ENCODE measurements at places on chromosomes 3 and 15.

DNA sequence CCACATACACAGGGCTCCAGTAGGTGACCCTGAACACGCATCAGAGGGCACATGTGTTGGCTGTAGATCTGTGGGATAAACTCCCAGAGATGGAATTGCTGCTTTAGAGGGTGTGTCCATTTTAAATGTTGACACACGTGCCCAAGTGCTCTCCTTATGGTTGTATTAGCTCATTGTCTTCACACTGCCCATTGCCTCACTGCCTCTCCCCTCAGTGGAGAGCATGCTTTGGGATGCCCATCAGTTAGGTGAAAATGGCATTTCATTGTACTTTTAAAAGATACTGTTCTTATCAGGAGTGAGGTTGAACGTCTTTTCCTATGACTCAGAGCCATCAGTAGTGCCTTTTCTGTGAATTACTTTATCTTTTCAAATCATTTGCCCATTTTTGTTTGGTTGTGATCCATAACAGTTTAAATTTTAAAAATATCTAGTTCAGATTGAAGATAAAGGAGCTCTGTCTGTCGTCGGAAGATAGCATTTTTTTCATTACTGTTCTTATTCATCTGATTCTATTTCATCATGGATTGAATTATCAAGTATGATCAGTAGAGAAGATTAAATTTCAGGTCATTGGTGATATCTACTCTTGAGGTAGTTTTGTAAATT is 120.7 kb downstream of the CHDH start:
- DNase-seq: no peak

DNA sequence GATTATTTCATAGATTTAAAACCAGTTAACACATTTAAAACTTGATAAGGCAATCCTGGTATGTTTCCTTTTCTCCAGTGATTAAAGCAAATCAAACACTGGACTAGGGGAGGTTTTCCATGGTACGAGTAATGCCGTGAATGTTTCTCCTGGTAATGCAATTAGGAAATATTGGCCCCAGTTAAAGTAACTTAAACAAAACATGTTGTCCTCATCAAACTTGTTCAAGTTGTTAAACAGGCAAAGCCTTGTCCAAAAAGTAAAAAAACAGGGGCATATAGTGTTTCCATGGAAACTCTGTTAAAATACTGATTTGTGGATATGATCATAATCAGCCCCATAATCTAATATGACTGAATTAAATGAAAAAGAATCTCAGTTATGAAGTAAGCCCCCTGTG is 13.1 kb upstream of the LRTM1 start:
- no peak for DNase-seq

- DNase-seq: no peak
These were observed 72.0 kb downstream of the TFG start for GRCh38 chr3:100781301-100781700.

- no peak for DNase-seq
These were observed 24.9 kb downstream of the ZMAT3 start for GRCh38 chr3:179046497-179047353.

DNA sequence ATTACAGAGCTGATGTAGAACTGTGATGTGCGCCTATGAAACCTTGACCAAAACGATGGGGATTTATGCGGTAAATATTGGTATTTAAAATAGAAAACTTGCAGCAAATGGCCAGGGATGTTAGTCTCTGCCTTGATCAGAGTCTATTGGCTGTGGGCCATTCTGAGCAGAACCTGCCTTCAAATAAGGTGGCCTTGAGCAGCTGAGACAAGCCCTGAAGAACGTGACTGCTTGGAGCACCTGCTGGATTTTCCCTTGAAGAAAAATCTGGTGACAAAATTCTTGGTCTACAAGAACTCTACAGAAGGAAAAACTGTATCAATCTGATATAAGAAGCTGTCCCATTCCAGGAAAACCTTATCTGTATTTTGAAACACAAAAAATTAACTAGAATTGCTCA is 820.1 kb upstream of the EPHA6 start:
- DNase-seq: no peak

DNA sequence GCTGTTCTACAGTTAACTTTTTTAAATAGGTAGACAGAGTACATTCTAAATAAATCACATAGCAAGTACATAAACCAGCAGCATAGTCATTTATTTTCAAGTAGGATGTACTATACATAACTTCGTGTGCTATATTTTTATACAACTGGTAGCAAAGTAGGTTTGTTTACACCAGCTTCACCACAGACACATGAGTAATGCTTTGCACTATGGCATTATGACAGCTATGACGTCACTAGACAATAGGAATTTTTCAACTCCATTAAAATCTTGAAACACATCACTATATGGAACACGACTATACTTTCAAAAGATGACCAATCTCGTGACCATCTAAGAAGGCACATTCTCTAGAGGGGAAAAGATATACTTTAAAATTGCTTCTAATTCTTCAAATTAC is 3.5 kb downstream of the TEX55 start:
- no peak for DNase-seq

DNA sequence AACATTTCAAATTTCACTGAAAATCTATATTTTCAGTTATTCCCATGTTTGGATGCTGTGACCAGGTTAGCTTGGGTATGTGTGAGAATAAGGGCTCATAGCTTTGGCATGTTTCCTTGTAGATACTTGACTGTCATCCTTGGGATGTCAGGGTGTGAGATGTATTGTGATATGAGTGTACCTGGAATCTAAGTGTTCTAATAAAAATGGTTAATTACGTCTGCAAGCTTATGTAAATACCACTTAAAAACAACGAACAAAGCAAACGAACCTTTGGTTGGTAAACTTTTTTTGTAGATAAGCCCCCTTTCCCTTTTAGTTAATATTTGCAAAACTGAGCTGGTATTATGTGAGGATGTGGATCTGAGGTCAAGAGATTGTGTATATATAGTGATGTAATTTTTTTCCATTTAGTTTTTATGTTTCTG is 63.5 kb downstream of the FNDC3B start:
- DNase-seq: no peak

DNA sequence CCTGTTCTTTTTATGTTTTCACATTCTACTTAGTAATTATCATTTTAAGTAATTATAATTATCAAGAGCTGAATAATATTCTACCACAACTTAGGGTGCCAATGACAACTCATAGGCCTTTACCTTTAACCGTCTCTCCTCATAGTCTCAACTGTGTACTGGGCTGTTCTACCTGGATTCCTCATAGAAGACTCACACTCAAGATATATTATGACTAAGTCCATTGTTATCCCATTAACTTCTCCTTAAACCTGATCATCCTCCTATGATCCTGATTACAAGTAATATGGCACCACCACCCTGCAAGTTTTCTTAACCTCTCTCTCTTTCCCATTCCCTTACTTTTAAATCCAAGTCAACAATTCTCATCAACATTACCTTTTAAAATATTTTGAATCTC is 285.9 kb upstream of the VEPH1 start:
- no peak for DNase-seq

DNA sequence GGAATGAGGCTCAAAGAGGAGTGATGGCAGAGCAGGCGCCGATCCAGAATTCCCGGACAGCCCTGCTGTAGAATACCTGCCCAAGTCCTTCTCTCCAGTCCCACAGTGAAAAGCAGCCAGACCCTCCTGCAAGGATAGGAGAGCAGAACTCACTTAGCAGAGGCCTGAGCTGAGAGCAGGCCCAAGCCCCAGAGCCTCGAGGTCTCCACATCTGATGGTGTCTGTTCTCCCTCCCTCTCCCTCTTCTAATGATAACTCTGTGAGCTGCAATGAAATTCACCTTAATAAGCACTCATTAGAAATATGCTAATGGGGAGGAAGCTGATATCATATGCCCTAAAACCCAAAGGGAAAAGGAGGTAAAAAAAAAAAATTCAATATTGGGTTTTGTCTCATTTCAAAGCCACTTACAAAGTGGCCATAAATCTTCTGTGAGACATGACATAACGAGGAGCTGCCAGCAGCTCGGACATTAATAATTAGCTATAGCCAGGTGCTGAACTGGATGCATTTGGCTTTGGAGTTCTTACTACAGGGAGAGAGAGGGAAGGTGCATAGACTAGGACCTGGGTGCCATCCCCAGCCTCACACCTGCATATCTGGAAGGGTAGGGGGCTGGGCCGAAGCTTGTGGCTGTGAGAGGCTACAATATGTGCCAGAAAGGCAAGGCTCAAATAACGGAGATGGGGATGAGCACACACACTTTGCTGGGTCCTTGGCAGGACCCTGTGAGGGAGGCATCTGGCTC is 108.4 kb downstream of the MEGF11 start:
- no peak for DNase-seq

- no peak for DNase-seq
These were observed 544.9 kb downstream of the NAALADL2 start for GRCh38 chr3:175404027-175404426.

GRCh38 chr15:43312378-43312777 is 18.0 kb downstream of the LCMT2 start:
- no peak for DNase-seq

- DNase-seq: no peak
These were observed 56.9 kb upstream of the DPH6 start for GRCh38 chr15:35602836-35603235.

- DNase-seq: no peak
These were observed 49.1 kb upstream of the RAB6B start for GRCh38 chr3:133944641-133945380.

DNA sequence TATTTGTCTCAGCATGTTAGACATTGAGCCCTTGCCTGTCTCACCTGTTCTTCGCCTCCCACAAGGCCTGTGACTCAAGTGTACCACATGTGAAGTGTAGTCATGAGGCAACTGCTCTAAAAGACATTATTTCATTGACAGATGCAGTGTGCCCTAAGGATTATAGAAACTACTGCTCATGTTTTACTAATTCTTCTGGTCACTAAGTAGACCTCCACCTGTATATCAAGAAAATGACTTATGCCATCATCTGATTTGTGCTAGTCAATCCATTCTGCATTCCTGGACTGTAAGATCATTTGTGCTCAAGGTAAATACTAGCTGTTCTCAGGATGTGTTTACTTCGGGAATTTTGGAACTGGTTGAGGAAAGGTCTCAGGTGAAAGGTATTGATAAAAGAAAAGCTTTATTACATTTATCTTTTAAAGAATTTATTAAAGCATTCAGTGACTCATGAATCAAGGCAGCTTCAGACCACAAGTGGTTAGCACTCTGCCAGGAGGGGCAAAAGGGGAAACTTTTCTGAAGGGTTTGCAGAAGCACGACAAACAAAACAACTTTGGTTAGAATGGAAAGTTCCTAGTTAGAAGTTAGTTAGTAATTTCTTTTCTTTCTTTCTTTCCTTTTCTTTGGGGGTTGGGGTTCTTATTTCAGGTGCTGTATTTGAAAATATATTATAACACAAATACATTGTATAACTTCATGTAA is 465.3 kb upstream of the CBLB start:
- no peak for DNase-seq

DNA sequence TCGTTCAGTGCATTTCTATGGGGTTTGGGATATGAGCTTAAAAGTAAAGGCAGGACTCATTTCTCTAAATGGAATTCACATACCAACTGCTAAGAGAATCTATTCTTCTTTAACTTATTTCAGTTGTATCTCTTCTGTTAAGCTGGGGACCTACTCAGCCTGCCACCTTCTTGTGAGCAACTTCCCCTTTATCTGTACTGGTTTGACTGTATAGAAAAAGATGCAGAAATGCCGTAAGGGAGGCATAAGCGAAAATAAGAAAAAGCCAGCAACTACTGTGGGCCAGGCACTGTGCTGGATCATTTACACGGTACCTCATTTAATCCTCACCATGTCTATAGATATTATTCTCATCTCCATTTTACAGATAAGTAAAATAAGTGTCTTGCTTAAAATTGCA is 38.4 kb downstream of the RBMS3 start:
- no peak for DNase-seq

GRCh38 chr3:193573403-193574191 is 18.9 kb upstream of the ATP13A4 start:
- DNase-seq: no peak

GRCh38 chr3:169147238-169148008 is 516.1 kb downstream of the MECOM start:
- peak; percentile 28 for DNase-seq

- DNase-seq: no peak
These were observed 55.2 kb upstream of the ACAN start for GRCh38 chr15:88748081-88748480.

- DNase-seq: no peak
These were observed 392.2 kb upstream of the CFAP20DC start for GRCh38 chr3:59442046-59442445.

DNA sequence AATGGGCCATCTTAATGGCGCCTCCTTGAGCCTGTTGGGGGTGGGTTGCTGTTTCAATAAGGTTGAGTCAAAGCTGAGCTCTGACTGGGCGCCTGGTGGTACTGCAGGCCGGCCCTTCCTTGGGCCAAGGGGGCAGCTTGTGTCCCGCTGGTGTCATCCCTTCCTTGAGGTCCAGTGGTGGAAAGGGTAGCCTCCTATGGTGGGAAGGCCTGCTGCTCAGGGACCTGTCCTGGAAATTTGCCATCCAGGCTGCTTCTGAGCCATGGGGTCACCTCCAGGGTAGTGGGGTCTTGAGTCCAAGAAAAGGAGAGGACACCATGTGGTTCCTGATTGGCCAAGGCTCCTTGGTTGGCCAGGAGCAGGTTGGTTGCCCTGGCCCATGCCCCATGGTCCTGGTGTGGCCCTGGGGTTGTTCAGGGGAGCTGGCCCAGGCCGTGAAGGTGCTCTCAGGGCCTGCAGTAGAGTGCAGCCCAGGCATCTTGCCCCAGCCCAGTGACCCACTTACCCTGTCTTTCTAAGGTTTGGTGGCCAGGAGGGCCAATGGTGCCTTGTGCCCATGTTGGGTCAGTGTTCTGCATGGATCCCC is 188.7 kb downstream of the UBE3A start:
- DNase-seq: no peak

DNA sequence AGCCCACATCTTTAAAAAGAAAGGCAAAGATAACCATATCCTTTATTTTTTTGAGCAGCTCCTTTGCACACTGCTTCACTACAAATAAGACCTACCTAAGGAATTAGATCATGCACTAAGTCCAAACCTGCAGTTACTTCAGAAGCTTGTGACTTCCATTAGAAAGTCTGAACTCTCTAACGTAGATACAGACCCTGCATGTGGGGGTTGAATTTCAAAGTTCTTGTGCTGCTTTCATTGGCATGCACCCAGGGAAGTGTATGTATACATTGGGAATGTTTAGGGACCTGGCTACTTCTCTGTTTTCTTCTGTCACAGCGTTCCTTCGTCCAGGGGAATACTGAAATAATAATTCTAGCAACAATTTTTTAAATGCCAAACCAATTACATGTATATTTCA is 185.2 kb upstream of the IL12A start:
- DNase-seq: no peak

DNA sequence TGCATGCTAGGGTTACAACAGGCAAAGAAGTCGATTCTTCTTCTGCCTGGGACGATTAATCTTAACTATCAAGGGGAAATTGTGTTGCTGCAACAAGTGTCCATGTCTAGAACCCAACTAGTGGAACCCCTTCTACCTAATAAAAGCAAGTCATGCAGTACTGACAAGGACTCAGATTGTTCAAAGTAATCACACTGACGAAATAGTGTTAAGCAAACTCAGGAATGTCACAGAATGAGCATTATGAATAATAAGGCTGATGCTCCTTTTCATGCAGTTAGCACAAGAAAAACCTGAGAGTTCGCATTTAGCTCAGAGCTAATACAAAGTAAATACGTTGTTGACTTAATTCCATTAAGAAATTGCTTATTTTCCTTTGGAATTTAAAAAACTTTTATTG is 47.5 kb upstream of the TRIM42 start:
- DNase-seq: no peak

- no peak for DNase-seq
These were observed 77.9 kb downstream of the ITPR1 start for GRCh38 chr3:4570840-4571621.

GRCh38 chr15:31338318-31338878 is 11.8 kb downstream of the KLF13 start:
- DNase-seq: no peak

- peak; percentile 90 for DNase-seq
These were observed 172.7 kb upstream of the CTNNB1 start for GRCh38 chr3:41026394-41027177.
